ENCODE measurements at places on chromosomes 1 and 21. TPM values are rescaled to one million over a fixed set of nuclear protein-coding genes. Genes with fewer than 3 reads are reported as not detected.

DNA sequence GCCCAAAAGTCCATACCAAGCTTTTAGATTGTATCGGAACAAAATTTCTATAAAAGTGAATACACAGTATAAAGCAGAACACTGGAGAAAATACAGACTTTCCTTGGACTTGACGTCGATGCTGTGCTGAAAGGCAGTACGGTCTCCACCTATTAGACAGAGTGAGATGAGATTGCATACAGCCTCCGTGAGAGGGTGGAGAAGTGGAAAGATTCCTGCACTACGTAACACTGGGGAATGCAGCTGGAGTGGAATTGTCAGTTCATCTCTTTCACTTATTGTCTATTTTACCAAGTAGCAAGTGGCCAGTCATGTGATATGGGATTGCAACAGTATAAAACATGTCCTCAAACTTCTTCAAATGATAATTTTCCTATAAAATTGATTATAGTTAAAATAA is 209.5 kb downstream of the ZP4 start:
- no peak for DNase-seq
- peak overlapping the region; percentile 88 for H3K27ac ChIP-seq
- peaks cover 5% of the 10 kb centered on the region for H3K4me1 ChIP-seq
- H3K4me3 ChIP-seq: no peak overlapping the region
- H3K27me3 ChIP-seq: no peaks in the 10 kb centered on the region

- DNase-seq: no peak
- H3K27me3 ChIP-seq: peaks cover 7% of the 10 kb centered on the region
- no peak overlapping the region for H3K27ac ChIP-seq
Measured at GRCh38 chr1:56235909-56236510, 343.4 kb downstream of the PLPP3 start.

DNA sequence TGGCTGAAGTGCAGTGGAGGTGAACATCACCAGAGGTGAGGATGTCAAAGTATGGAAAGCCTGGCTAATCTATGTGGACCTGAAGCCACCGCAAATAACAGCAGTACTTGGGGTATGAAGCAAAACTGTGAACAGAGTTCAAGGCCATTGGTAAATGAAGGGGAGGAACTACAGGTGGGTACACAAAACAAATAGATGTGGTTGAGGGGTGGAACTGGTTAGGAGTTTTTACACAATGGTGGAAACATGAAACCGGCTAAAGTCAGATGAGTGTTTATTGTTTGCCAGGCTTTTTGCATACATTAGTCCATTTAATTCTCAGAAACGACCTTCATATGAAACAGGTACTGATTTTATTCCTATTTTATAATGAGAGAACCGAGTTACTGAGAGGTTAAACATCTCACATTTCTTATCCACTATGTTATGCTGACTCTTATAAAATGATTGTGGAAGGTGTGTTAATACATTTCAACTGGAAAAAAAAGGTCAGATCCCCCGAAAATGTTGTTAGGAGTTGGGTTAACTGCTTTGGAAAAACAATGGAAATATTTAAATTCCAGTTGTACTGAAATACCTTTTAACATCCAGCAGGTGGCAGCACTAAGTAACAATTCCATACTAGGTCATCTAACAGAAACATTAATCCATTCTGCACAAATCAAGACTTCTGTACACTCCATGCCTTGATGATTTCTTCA is 44.3 kb upstream of the GTF2B start:
- H3K27ac ChIP-seq: no peak overlapping the region
- DNase-seq: no peak
- H3K27me3 ChIP-seq: no peaks in the 10 kb centered on the region
- H3K36me3 ChIP-seq: peaks cover 54% of the 10 kb centered on the region
- no peaks in the 10 kb centered on the region for H3K4me1 ChIP-seq
- no peak overlapping the region for H3K4me3 ChIP-seq

DNA sequence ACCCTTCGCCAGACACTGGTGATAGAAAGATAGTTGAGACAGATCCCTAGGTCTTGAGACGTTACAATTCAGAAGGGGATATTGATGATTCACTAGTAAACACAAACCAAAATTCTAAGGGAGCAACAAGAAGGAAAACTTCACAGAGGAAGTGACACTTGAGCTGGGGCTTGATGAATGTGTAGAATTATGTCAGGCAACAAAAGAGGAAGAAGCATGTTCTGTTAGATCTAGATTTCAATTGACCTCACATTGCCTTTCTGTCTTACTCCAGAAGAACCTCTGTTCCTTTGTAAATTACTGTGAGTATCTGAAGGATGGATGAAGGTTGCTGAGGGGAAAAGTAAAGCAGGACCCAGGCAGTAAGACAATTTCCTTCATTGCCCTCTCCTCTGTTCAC is 328.2 kb downstream of the KCTD3 start:
- DNase-seq: no peak
- H3K36me3 ChIP-seq: no peaks in the 10 kb centered on the region
- peaks cover 17% of the 10 kb centered on the region for H3K27me3 ChIP-seq
- H3K4me3 ChIP-seq: no peak overlapping the region

Gene CFHR1
- not detected for total RNA-seq

Gene TNFSF4
- total RNA-seq: 0.58 TPM

Gene PLPPR5
- 7.1 TPM for total RNA-seq

All from type B pancreatic cell (in vitro differentiated cells).